ENCODE measurements at places on chromosomes 4 and X.

GRCh38 chrX:139121616-139122286, 408.8 kb upstream of the F9 start:
- DNase-seq, result no peak

DNA sequence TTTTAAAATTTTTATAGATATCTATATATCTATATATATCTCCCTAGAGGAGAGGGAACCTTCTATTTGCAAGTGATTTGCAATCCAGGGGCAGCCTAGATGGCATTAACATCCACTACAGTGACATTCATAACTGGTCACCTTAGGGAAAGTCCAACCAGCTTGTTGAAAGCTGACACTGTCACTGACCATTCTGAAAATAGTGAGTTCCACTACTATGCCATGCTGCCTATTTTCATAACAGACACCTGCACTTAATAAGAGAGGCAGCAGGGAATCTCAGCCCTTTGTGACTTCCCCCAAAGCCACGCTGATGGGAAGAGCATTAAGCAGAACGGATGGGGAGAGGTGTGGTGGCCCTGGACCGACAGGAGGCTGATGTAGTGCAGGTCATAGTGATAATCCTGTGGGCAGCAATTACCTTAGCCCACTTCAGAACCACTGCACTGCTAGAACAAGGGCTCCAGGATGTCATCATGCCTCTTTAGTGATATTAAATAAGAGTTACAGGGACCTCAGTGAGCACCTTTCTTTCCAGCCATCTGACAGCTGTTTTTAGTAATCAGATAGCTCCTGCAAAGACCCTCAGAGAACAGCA, 51.3 kb downstream of the GPRIN3 start:
- DNase-seq, result no peak

GRCh38 chrX:153647461-153648357, 706 bp downstream of the DUSP9 start:
- DNase-seq, result no peak

- DNase-seq, result no peak
These were observed 186.9 kb downstream of the LRBA start for GRCh38 chr4:150828159-150828558.

GRCh38 chr4:56372774-56373173, 14.5 kb downstream of the AASDH start:
- DNase-seq, result no peak

DNA sequence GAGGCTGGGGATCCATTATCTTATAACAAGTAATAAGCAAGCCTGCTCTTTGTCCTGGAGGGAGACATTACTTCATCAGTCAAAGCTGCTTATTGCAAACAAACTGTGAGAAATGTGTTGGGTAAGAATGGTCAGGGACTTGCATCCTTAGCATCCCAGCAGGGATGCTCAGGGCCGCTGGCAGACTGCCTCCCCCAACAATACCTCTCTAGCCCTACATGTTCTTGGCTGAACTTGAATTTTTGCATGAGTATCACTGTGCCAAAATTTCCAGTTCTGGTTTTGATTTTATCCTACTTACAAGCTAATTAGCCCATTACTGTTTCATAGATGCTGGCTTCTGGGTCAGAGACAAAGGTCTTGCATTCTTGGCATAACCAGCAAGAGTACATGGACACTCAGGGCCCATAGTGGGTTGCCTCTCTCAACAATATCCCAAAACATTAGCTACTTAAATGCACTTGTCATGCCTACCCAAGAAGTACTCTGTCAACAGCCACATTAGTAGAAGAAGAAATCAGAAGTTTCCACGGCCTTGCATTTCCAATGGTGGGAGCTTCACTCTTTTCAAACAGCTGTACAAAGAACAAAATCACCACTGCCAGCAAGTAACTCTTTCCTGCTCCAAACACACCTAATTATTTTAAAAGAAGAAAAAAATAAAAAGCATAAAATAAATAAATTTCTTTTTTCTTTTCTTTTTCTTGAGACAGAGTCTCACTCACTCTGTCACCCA, 41.9 kb upstream of the NEUROG2 start:
- no peak for DNase-seq

DNA sequence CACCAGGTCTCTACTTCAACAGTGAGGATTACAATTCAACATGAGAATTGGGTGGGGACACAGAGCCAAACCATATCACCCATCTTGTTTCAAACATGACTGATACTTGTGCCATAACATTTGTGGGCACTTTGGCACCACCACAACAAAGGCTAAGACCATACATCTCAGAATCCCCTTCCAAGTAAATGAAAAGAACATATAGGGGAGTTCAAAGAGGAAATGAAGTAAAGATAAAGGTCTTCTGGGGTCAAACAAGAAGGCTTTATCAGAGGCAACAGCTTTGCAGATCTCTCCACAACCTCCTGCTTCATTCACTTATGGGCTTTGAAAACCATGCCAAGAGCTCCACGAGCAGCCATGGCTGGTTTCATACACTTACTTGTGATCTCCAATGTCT, 122.7 kb downstream of the ANKRD50 start:
- no peak for DNase-seq

DNA sequence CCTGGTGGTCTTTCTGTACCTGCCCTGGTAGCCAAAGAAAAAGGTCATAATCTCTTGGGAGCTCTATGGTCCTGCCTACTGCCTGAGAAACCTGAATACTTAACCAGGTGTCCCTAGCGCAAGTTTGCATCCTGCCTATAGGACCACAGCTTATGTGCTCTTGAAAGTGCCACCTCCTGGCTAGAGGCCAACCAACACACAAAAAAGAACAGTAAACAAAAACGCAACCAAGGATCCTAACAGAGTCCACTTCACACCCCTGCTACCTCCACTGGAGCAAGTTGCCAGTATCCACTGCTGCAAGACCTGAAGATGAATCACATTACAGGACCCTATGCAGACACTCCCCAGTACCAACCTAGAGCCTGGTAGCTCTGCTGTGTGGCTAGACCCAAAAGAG, 103.2 kb upstream of the PABPC5 start:
- DNase-seq, result no peak

- no peak for DNase-seq
These were observed 2.6 kb upstream of the ADH1B start for GRCh38 chr4:99323756-99324155.

All from NCI-H748 treated with DMSO at 0.1 percent for 48 hours (cell line).